Stimulated activated CD4-positive, alpha-beta T cell treated with anti-CD3 and anti-CD28 coated beads, TNF-alpha, amount 100 ng/mL, for 48 hours (primary cell): ENCODE measurements at places on chromosomes 3 and 15.

GRCh38 chr3:133188996-133189395 lies 150.8 kb downstream of the TMEM108 start:
- DNase-seq, result no peak

- DNase-seq, result no peak
These were observed 25.6 kb downstream of the PRR23E start for GRCh38 chr3:127218454-127218922.

DNA sequence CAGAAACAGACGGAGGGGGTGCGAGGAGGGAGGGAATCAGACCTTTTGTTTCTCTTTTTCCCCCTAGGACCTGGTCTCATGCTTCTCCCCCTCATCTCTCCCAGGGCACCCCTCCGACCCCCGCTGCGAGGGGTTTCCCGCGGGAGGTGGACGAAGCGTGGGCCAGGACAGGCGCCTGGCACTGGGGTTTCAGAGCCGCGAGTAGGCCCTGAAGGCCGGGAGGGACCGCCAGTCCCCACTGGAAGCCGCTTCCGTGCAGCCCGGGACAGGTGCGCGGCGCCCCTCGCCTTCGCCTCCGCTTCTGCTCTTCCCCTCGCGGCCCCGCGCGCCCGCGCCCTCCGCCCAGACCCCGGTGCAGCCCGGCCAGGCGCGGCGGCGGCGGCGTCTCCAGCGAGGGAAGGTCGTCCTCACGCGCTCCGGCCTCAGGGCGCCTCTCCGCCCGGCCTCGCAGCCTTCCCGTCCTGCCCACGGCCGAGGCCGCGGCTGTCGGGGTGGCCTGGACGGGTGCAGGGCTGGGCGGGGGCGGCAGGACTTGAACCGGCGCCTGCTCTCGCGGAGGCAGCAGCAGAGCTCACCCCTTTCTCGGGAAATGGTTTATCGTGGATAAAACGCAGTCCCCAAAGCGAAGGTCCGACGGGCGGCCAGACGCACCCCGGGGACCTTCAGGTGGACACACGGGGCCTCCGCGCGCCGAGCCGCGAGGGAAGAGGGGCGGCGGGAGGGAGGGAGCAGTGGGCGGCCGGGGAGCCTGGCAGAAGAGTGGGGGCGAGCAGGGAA lies 31.5 kb upstream of the ADAMTS17 start:
- DNase-seq, result no peak

DNA sequence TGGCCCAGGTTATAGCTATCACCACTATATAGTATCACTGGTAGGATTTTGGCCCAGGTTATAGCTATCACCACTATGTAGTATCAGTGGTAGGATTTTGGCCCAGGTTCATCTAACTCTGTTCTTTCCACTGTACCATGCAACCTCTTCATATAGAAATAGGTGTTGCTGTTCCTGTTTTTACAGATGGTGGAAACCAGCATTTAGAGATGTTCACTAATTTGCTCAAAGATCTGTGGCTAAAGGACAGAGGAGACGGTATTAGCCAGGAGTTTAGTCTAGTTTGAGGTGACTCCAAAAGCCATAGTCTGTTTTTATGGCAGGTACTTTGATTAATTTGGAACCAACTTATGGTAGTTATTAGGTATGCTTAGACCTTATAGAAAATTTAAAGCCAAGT lies 3.1 kb downstream of the LRCH3 start:
- no peak for DNase-seq

GRCh38 chr3:122092460-122093165 lies 37.5 kb downstream of the CD86 start:
- DNase-seq, result peak; percentile 63

GRCh38 chr15:66298803-66299251 lies 5.5 kb downstream of the DIS3L start:
- DNase-seq, result no peak

- no peak for DNase-seq
These were observed 1106.0 kb downstream of the OTOL1 start for GRCh38 chr3:162602619-162603018.

DNA sequence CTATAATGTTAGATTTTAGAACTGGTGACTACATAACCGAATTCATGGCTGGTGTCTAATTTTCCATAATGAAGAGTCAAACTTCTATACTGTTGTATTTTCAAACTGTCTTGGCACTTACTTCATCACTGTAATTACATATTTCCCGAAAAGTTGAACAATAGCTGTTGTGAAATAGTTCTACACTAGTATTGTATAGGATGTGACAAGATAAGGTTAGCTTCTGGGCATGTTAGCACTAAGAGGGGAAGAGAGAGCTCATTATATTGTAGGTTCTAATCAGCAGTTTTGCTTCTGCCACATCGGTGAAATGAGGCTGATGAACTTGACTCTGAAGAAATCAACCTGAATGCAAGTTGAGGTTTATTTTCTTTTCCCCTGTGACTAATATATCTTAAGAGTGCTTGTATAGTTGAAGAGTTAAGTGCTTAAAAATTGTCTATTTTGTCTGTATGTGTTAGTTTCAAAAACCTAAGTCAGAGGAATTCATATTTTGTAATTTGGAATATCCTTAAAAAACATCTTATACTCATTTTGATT lies 8.9 kb downstream of the GYG1 start:
- DNase-seq, result no peak

GRCh38 chr15:37995461-37996347 lies 61.3 kb downstream of the TMCO5A start:
- no peak for DNase-seq

DNA sequence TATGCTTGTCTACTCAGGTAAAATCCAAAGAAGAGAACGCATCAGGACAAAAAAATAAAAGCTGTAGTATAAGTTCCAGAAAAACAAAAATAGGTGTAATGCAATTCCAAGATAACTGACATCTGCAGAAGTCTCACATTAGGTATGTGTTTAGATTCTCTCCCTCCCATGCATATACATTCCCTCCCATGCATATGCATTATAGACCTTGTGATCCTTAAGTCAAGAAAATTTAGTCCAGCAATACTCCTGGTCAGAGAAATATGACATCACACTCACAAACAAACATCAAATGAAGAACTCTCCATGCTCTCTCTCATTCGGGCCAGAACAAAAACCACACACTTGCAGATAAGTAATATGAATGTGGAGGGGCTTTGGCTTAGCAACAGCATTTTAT lies 25.3 kb upstream of the STRIT1 start:
- no peak for DNase-seq

DNA sequence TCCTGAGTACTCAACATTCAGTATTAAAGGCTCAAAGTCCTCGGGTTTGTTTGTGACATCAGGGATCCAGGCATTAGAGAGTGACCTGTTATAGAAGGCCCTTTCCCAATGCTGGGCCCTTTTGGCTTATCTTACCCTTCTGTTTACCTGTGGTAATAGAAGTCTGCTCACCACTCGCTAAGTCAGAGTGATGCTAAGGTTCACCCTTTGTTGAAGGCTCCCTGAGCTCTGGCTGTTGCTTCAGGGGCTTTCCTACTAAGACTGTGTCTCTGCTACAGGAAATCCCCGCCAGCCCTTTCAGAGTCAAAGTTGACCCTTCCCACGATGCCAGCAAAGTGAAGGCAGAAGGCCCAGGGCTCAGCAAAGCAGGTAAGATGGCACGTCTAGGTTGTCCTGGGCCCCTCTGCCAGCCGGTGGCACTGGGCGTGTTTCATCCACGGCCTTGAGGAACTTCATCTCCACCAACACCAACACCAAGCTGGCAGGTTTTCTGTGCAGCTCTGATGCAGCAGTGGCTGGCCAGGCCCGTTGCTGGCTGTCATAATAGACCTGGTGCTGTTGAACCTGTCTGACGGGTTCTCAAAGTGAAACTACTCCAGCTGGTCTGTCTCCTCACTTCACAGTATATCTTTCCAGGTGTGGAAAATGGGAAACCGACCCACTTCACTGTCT lies 99.1 kb downstream of the DNASE1L3 start:
- no peak for DNase-seq

- no peak for DNase-seq
These were observed 93.3 kb downstream of the ADAMTSL3 start for GRCh38 chr15:83747050-83747717.

DNA sequence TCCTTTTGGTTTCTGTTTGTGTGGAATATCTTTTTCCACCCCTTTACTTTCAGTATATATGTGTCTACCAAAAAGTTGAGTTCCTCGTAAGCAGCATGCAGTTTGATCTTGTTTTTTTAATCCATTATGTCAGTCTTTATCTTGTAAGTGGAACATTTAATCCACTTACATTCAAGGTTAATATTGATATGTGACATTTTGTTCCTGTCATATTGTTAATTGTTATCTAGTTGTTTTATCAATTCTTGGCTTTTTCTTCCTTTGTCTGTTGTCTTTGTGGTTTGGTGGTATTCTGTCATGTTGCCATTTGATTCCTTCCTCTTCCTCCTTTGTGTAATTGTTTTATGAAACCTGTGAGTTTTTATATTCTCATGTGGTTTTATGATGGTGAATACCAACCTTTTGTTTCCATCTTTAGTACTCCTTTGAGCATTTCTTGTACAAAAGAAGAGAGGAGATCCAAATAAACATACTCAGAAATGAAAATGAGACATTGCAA lies 43.4 kb upstream of the XCR1 start:
- no peak for DNase-seq
